ENCODE measurements at places on chromosomes 13 and 19.
A peak's percentile ranks its signal among the peaks of the same experiment; 100 is the strongest.

DNA sequence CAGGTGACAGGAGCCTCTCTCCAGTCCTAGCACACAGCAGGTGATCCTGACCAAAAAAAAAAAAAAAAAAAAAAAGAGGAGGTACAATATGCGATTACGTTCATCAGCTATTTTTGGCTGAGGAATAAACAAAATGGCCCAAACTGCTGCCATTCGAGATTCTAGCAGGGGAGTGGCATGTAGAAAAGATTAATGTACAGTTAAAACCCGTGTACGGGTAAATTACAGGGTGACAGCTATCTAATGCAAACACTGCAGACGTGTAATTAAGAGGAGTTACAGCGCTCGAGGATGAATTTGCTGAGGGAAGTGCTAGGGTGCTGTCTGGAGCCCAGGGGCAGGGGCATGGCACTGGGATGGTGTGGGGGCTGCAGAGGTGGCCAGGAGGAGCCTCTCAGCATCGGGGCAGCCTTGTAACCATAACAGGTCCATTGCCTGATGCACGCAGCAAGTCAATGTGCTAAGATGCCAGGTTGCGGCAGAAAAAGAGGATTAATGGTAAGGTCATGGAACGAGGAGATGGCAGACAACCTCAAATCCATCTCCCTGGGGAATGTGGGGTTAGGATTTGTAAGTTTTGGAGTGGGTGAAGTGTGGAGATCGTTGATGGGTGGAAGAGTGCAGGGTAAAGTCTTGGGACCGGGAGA is 17.4 kb downstream of the CHST8 start:
- DNase-seq: peak; percentile 54

- no peak for DNase-seq
Measured at GRCh38 chr19:47776568-47776967, 1.9 kb upstream of the SELENOW start.

- peak; percentile 41 for DNase-seq
Measured at GRCh38 chr19:748274-748598, 2.7 kb upstream of the MISP start.

- DNase-seq: no peak
Measured at GRCh38 chr19:7847664-7848063, 17.6 kb downstream of the EVI5L start.

DNA sequence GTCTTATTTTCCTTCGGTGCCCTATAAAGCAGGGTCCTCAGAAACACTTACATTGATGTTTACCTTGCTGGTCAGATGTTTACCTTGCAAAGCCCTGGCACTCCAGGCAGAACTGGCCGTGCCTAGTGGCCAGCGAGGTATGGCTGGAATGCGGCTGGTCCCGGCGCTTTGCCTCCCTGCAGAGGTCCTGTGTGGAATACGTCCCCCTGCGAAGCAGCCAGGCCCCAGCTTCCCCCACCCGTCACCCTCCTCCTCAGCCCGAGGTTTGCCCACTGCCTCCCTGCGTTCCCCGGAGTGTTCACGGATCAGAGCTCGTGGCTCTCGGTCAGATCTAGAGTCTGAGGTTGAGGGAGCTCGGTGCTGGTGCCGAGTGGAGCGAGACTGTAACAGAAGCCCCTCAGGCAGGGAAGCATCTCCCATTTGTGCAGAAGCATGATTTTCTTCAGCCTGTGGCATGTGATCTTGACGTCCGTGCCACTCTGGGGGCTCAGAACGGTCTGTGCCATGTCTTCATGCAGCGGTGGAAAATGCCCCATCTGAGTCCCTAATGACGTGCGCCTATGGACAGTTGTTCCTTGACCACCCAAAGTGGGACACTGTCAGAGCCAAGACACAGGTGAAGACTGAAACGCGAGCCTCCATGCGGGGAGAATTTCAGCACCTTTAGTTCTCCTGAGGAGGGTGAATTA is 54.8 kb upstream of the SOX1 start:
- DNase-seq: no peak

GRCh38 chr13:49890376-49890775 is 45.8 kb downstream of the SPRYD7 start:
- DNase-seq: no peak

- DNase-seq: no peak
Measured at GRCh38 chr13:77196052-77196618, 130.8 kb downstream of the MYCBP2 start.

DNA sequence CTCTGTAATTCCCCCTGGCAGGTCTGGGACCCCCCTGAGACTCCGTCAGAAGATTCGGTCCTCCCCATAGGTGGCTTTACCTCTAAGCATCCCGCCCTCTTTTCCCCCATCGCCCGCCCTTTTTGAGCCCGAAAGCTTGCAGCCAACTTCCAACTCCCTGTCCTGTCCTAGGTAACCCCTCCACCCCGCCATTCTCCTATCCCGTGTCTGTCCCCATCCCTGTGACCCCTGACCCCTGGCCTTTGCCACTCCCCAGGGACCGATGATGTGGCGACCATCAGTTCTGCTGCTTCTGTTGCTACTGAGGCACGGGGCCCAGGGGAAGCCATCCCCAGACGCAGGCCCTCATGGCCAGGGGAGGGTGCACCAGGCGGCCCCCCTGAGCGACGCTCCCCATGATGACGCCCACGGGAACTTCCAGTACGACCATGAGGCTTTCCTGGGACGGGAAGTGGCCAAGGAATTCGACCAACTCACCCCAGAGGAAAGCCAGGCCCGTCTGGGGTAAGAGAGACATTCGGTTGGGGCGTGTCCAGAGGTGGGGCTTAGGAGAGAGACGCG is 488 bp downstream of the RCN3 start:
- DNase-seq: no peak

DNA sequence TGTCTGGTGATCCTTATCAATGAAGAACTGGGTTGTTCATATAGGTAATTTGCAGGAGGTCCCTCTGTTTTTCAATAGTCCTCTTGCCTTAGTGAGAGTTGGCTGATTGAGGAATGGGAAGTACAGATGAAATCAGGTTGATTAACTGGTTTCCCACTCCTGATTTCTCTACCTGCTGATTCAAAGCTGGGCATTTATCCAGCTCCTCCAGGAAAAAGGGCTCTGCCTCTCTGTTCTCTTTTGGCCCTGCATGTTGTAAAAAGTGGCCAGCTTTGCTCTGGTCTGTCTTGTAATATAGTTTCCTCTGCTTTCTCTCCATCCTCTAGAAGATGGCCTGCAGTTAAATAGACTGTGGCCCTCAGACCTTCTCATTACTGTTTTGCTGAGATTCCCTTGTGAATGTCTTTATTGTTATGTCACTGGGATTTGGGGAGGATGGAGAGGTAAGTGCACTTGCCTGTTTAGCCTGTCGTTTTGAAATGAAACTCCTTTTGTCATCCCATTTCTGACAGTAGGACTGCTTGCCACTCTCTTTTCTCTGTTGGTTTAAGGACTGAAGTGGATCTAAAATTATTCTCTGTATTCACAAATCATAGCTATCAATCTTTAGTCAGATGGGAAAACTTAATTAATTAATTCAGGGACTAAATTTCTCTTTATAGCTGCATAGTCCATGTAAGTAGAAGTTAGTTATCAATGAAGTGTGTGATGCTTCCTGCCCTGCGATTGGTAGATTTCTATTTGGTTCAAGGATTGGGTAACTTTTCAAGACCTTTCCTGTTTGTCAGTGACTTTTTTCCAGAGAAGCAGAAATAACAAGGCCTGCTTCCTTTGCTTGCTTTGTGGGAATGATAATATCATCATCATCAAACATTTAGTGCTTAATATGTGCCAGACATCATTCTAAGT is 28.5 kb downstream of the GARRE1 start:
- no peak for DNase-seq

DNA sequence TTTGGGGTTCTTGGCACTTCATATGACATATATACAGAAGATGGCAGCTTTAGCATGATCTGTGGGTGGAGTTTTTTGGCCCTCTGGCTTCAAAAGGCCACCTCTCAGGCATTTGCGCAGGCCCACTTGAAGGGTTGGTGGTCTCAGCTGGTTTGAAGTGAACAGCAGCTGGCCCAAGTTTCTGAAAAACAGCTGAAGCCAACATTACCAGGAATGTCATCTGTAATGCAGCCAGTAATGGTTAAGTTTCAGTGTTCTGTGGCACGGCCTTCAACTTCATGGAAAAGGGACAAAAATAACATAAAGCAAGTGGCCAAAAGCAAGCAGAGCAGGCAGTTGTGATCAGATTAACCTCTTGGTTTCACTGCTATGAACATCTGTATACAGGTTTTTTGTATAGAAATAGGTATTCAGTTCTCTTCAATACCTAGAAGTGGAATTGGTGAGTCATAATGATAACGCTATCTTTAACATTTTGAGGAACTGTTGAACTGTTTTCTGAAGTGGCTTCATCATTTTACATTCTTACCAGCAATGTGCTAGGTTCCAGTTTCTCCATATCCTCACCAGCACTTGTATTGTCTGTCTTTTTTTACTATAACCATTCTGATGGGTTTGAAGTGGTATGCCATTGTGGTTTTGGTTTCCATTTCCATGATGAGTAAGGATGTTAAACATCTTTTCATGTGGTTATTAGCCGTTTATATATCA is 245.4 kb downstream of the SHISA2 start:
- no peak for DNase-seq

DNA sequence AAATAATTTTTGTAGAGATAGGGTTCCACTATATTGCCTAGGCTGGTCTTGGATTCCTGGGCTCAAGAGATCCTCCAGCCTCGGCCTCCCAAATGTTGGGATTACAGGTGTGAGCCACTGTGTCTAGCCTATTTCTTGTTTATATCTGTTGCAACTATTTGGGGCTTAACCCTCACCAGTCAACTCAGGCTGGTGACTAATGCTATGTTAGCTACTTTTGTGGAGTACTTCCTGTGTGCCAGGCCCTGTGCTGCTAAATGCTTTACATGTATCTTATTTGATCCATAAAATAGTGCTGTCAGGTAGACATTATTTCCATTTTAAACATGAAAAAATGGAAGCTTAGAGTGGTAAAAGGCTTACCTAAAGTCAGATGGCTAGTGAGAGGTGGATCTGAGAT is 13.8 kb downstream of the CEACAM1 start:
- no peak for DNase-seq

DNA sequence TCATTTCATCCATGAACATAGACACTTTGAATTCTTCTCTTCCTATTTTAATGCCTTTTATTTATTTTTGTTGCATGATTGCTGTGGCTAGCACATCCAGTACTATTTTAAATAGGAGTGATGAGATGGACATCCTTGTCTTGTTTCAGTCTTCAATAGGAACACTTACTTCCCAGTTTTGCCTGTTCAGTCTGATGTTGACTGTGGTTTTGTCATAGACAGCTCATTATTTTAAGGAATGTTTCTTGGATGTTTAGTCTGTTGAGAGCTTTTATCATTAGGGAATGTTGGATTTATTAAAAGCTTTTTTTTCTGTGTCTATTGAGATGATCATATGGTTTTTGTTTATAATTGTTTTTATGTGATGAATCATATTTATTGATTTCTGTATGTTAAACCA is 586.6 kb downstream of the SLITRK1 start:
- no peak for DNase-seq

GRCh38 chr19:33241091-33241529 is 15.5 kb upstream of the SLC7A10 start:
- DNase-seq: no peak

GRCh38 chr13:41613471-41613870 is 156.1 kb downstream of the RGCC start:
- DNase-seq: no peak

GRCh38 chr19:51660975-51661600 is 14.5 kb upstream of the SIGLEC14 start:
- DNase-seq: peak; percentile 82

DNA sequence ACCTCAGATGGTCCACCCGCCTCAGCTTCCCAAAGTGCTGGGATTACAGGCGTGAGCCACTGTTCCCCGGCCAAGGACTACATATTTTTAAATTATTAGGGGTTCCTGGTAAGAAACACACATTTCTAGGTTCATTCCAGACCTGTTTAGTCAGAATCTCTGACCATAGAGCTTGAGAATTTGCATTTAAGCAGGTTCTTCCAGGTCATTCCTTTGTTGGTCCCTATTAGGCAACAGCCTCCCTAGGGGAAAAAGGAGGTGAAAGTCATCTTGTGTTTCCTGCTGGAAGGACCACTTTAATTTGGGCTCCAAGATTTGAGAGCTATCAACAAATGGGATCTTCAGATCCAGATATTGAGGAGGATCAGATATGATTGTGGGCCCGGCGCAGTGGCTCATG is 16.3 kb downstream of the S1PR2 start:
- DNase-seq: no peak

DNA sequence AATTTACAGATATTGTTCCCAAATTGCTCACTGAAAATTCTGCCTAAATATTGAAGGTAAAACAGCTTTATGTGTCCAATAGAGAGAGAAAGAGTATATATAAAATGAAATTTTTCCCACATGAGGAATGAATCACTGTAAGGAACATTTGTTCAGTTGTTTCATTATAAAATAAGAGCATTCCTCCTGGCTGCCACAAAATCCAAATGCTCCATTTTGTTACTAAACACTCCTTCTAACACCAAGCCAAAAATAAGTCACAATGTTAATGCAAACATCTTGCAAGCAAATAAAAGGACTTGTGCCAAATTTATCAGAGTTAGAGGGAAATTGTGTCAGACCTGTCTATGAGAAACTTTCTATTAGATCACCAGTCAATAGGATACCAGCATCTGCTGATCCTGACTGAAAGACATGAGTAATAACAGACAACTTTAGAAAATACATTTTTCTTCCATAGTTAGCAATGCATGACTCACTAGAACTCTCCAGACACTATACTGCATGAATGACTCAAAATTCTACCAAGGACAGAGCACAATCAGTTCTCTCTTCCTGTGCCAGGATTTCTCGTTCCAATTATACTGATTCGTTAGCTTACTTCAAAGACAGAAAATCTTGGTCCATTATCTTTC is 83.5 kb upstream of the FNDC3A start:
- DNase-seq: no peak

GRCh38 chr19:46426506-46427162 is 2.1 kb downstream of the PNMA8C start:
- DNase-seq: peak; percentile 39

- DNase-seq: peak; percentile 8
Measured at GRCh38 chr19:57506163-57506562, 6.4 kb downstream of the ZNF773 start.

DNA sequence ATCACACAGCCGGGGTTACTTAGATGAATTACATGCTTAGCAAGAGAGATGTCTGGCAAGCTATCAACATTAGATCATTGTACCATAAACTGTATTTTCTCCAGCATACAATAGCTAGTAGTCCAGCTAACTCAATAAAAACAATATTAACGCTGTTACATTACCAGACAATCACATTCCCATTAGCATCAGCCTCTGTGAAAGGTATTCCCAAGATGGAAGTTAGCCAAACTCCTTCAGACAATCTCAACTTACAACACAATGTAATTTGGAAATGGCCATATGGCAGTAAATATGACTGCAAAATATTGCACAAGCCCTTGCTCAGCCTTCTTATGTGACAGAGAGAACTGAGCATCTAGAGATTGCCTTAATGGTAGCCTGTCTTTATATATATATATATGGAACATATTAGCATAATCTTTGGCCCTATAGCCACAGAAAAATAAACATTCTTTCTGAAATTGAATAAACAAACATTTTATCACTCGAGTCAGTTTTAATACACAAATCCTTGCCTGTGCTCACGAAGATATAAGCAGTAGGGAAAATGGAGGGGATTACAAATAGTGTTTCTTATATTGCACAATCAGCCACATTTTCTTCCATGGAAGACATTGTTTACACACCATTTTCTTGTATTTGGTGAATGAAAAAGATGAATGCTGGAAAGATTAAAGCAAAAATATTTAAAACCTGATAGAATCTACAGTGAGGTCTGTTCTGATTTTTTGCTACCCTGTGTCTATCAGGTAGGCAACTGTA is 1060.5 kb downstream of the DIAPH3 start:
- no peak for DNase-seq

GRCh38 chr13:58463841-58464240 is 832.3 kb downstream of the PCDH17 start:
- no peak for DNase-seq
